Right ventricle myocardium superior (tissue), 1 donor: ENCODE measurements at places on chromosomes 12 and 14.

DNA sequence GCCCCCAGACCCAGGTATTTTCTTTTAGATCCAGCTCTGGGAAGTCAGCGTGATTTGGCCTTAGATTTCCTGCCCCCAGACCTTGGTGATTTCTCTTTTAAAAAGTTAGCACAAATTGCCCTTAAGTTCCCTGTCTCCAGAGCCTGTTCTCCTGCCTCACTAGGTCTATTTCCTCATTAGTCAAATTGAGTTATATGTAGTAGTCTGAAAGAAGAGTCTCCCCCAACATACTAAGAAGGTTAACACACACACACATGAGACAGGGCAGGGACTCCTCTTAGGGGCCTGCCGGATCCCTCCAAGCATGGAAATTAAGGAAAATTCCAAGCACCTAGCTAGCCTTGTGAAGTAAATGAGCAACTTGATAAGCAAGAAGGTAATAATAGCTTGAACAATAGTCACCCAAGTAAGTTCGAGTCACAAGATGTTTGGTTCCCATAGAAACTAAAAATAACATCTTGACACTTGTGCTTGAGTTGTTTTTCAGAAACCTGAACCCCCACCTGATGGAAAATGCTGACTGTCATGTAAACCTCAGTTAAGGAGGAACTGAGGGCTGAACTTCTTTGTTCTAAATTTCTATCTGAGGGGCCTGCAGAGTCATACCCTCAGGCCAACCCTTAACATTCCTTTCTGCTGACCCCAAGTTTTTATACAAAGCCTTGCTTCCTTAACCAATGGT lies 51.6 kb downstream of the CAND1 start:
- no peak for DNase-seq

DNA sequence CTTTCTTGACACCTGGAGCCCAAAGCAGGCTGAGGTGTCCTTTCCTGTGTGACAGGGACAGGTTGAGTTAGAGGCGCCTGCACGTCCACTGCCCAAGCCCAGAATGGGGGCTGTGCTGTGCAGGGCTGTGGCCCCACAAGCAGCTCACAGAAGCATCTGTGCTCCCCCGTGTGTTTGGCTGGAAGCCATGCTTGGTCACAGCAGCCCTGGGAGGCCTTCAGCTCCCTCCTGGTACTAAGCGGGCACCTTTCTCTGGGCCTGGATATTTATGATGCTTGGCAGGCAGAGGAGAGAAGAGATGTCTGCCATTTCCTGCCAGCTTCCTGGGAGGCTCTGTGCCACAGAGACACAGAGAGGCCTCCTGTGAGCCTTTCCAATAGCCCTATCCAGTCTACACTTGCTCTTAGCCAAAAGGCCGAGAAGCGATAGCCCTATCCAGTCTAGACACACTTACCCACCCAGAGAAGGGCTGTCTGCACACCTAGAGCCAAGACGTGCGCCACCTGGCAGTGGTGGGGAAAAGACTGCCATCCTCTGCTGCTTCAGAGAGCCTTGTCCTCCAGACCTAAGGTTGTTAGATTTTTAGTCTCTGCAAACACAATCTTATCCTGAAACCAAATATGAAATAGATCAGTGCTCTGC lies 117.4 kb downstream of the GCH1 start:
- DNase-seq, result no peak

- peak; percentile 44 for DNase-seq
These were observed 83.1 kb downstream of the SLC16A7 start for GRCh38 chr12:59678759-59679411.

GRCh38 chr12:54716261-54716660 lies 68.1 kb upstream of the DCD start:
- DNase-seq, result no peak

- peak; percentile 29 for DNase-seq
These were observed 56.5 kb upstream of the DLK1 start for GRCh38 chr14:100670017-100670752.

- no peak for DNase-seq
These were observed 307.2 kb upstream of the SOX5 start for GRCh38 chr12:24256684-24257083.

DNA sequence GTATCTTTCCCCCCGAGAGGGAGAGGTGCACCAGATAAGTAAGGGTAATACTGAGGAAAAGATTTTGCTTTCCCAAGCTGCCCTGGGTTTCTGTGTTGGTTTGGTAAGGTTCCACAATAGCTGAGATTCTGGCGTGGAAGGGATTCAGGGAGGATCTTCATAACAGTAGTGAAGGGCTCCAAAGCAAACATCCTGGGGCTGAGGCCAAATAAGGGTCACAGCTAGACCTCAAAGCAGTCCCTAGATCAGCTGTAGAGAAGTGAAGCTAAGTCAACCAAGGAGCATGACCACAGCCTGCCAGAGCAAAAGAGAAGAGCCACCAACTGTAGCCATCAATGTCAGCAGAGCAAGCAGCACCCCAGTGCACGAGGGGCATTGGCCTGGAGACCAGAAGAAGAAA lies 73.2 kb upstream of the SLC35F4 start:
- no peak for DNase-seq

- DNase-seq, result no peak
These were observed 5.5 kb upstream of the CELA1 start for GRCh38 chr12:51351913-51352532.

DNA sequence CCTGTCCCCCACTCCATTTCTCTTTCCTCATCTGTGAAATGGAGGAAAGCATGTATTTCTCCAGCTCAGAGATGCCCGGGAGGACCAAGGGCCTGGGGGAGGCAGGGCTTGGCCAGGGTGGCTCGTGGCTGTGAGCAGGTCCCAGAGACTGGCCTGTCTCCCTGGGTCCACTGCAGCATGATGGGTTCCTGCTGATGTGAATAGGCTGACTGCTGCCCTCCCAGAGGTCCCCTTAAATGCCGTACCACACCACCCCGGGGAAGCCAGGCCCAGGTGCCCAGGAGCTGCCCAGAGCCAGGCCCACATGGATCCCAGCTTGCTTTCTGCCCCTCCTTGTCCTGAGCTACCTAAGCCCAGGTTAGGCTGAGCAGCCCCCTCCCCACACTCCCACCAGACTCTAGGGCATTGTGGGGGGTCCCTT lies 158.2 kb upstream of the C14orf180 start:
- DNase-seq, result no peak

- peak; percentile 48 for DNase-seq
These were observed 900 bp upstream of the DPF3 start for GRCh38 chr14:72894623-72895378.

DNA sequence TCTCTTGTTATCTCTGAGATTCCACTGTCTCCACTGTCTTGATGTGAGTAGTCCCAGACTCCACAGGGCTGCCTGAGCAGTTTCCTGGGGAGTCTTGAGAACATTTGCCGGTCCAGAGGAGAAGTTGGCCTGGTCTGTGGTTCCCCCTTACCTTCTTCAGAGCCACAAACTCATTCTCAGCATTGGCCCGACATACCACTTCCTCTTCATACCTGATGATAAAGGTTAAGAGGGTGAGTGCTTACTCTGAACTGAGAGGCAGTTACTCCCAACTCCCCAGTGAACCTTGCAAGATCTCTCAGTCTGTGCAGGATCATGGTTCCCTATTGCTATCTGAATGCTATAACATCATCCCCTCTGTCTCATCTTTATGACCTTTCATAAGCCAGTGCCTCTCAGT lies 2.6 kb downstream of the KRT84 start:
- no peak for DNase-seq

- no peak for DNase-seq
These were observed 12.4 kb downstream of the OAS3 start for GRCh38 chr12:112950701-112951100.

GRCh38 chr14:51304941-51305340 lies 64.9 kb downstream of the TMX1 start:
- DNase-seq, result no peak

GRCh38 chr14:104724407-104724980 lies 465 bp downstream of the ADSS1 start:
- peak; percentile 87 for DNase-seq

- no peak for DNase-seq
These were observed 50.1 kb upstream of the RERGL start for GRCh38 chr12:18139989-18140596.

- DNase-seq, result no peak
These were observed 73.8 kb downstream of the PRKCH start for GRCh38 chr14:61395115-61395725.
